ENCODE measurements at places on chromosomes 2 and 18.

GRCh38 chr2:212595036-212595654 is 56.5 kb upstream of the ERBB4 start:
- DNase-seq = no peak

DNA sequence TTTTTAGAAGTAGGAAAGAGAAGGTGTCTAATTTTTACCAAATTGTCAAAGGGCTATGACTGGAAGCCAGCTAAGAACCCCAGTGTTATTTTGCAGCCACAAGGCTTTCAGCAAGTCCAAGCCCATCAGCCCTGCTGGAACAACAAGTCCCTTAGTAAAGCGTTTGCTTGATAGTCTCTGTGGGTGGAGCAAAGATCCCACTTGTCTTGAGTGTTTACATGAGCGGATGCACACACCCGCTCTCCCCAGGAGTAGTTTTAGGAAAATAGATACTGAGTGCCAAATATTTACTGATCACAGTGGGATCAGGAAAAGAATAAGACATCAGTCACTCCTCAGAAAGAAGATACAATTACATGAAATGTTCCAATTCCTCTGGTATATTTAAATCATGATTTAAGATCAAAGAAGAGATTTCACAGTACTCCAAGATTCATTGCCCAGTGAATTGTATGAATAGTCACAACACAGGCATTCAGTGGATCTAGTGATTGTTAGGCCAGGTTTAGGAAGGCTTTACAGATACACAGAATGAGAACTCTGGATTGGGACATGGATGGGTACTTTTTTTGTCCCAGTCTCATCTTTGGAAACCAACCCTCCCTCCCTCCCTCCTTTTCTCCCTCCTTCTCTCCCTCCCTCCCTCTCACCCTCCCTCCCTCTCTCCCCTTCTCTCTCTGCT is 514.9 kb downstream of the PTPRM start:
- DNase-seq = no peak

DNA sequence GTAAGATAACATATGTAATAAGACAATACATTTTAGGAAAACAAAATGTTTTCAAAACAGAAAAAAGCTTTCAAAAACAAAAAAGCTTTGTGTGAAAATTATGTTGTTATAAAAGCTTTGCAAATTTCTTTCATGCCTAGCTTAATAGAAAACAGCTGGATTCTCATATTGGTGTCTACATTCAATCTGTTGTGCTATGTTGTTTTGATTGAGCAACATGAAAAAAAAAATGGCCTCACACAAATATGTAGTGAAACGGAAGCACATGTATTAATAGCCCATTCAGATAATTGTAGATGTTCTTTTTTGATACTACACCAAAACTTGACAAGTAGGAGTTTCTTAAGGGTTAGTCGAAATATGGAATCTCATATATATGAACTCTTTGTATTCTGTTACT is 197.5 kb downstream of the ZEB2 start:
- DNase-seq = no peak

DNA sequence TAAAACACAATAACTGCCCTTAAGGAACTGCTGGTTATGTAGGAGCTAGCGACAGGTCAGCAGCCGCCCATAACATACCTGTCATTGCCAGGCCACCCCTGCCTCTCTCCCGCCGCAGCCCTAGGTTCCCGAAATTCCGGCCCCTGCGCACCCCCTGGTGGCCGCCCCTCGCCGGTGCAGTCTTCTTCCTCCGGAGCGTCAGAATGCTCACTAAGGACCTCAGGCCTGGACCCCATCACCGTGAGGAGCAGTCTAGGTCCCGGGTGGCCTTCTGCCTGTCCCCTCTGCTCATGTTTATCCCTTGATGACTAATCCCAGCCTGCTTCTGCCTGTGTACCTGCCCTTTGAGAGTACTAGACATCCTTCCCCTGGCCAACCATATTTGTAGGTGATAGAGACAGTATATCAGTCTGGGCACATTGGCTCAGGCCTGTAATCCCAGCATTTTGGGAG is 115.7 kb upstream of the SLC1A4 start:
- DNase-seq = peak; percentile 64

DNA sequence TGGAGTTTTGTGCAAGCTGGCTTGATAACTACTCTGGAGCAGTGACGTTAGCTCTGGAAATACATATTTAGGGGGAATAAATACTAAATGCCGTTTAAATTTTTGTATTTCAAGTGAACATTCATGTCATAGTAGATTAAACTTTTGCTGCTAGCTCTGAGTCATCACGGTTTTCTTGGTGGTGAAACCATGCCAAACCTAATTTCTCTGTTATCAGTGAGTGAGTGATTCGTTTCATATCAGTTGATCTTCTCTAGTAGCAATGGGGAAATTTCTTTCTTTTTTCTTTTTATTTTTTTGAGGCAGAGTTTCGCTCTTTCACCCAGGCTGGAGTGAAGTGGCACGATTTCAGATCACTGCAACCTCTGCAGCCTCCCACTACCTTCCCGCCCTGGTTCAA is 211.1 kb downstream of the PTPRM start:
- no peak for DNase-seq

GRCh38 chr18:61606759-61607158 is 273.5 kb downstream of the CDH20 start:
- DNase-seq = peak; percentile 92

DNA sequence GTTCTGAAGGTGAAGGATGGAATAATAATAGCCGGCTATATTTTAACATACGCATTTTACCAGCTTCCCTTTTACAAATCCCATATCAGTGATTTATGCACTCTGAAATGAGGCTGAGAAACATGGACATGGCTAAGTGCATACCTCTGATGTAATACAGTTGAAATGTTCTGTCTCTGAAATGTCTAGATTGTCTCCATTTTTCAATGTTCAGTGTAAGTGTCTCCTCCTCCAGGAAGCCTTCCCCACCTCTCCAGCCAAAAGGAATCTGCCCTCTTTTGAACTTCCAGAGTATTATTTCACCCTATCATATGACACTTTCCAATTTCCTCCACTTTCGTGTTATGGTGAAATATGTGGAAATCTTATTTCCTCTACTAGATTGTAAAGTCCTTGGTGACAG is 29.5 kb upstream of the ME2 start:
- DNase-seq = no peak

DNA sequence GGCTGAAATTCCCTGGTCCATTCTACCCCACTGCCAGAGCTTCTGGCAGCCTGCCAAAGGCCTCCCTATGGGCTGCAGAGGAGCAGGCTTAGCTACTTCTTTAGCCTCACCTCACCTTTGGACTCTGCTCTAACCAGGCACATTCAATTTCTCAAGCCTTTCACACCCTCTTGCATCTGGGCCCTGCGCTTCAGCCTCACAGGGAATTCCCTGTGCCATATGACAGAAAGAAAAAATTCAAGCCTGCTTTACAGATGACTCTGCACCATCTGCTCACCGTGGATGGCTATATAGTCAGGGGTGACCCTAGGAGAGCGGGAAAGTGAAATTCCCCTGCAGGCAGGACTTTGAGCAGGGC is 62.5 kb downstream of the REEP1 start:
- DNase-seq = peak; percentile 15

GRCh38 chr18:43485545-43485963 is 208.3 kb upstream of the SYT4 start:
- no peak for DNase-seq

DNA sequence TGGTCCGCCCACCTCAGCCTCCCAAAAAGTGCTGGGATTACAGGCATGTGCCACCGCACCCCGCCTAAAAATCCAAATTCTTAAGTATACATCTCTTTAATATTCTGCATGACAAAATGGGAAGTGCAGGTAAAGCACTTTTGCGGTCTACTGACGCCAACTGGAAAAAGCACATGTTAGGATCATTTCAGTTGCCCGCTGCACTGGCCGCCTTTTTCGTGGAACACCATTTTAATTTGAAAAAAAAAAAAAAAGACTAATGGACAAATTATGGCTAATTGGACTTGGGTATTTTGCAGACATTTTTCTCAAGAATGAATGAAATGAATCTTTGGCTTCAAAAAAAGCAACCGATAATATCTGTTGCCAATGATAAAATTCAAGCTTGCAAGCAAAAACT is 129.3 kb upstream of the GPC1 start:
- no peak for DNase-seq

- no peak for DNase-seq
Measured at GRCh38 chr2:127389778-127390435, 2.1 kb upstream of the MAP3K2 start.

GRCh38 chr2:95346231-95346737 is 49.1 kb downstream of the KCNIP3 start:
- DNase-seq = peak; percentile 83

DNA sequence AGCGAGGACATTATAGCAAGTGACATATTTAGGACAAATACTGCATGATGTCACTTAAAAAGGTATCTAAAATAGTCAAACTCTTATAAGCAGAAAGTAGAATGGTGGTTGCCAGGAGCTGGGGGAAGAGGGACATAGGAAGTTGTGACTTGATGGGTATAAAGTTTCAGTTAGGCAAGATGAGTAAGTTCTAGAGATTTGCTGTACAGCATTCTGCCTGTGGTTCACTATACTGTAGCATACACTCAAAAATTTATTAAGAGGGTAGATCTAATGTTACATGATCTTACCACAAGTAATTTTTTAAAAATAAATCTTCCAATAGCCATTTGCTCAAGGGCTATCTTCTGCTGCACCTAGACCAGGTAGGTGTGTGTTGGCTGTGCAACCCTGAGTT is 78.1 kb upstream of the NPAS2 start:
- no peak for DNase-seq

- DNase-seq = peak; percentile 85
Measured at GRCh38 chr2:203578759-203579643, 43.9 kb upstream of the RAPH1 start.

GRCh38 chr18:68784071-68784470 is 13.8 kb upstream of the CCDC102B start:
- no peak for DNase-seq

- no peak for DNase-seq
Measured at GRCh38 chr18:57974585-57975265, 69.3 kb upstream of the NEDD4L start.

- no peak for DNase-seq
Measured at GRCh38 chr2:217402761-217403383, 543.0 kb upstream of the TNP1 start.

- no peak for DNase-seq
Measured at GRCh38 chr2:190482451-190482850, 52.1 kb downstream of the NEMP2 start.

DNA sequence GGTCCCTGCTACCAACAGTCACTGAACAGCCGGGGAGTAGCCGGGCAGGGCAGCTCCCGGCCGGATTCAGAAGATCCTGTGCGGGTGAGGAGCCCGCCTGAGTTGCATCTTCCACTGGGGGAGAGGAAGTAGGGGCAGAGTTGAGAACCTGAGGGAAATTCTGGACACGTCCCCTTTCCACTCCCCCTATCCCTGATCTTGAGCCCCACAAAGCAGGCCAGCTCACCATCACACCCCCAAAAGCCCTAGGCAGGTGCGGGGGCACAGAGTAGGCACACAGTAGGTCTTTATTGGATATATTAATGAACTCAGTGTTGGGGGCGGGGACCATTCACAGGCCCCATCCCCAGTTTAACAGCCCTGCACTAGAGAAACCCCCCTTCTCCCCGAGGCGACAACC is 81.9 kb upstream of the UXS1 start:
- DNase-seq = no peak

GRCh38 chr2:47653902-47654789 is 128.8 kb upstream of the MSH6 start:
- no peak for DNase-seq

DNA sequence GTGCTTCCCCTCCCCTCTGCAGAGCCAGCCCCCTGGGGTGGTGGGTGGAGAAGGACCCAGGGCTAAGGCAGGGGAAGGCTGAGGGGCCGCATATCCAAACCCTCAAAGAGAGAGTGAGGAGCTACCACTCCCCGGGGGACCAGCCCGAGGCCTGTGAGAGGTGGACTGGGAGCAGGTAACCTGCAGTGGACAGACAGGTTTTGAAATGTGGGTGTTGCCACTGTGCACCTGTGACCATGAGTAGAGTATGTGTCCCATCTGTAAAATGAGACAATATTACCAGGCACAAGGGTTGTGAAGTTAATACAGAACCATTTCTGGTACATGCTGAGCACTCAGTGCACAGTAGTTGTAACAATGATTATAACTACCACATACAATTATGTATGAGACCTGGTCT is 51.2 kb upstream of the POMC start:
- no peak for DNase-seq

DNA sequence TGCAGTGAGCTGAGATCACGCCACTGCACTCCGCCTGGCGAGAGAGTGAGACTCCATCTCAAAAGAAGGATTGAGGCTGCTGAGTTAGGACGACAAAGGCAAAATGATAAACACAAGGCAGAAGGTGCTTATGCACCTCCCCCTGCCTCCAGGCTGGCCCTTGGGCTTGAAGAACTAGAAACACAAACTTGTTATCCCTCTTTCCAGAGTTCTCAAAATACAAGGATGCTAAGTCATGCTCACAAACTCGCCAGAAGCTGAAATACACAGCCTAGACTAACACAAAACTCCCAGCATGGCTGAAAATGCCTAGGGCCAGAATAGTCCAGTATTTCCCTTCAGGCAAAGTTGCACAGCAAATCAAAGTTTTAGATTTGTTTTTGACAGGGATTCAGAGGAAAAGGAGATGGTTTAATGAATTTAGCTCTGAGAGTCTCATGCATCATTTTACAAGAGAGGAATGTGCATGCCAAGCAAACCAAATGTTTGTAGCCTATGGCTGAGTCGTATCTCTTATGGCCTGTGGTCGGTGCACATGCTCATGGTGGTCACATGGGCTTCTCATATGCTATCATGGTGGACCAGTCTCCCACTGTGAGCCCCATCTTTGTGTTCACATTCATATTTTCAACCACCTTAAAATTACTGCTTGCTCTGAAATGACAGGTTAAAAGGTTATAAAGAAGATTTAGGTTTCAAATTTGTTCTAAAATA is 16.2 kb upstream of the MREG start:
- no peak for DNase-seq

- DNase-seq = no peak
Measured at GRCh38 chr2:138084206-138084605, 119.9 kb downstream of the HNMT start.

- DNase-seq = no peak
Measured at GRCh38 chr2:203535784-203536585, 884 bp upstream of the RAPH1 start.

- DNase-seq = no peak
Measured at GRCh38 chr2:162524192-162524591, 180.3 kb downstream of the GCA start.

- no peak for DNase-seq
Measured at GRCh38 chr2:100603948-100604633, 41.3 kb downstream of the PDCL3 start.

- DNase-seq = no peak
Measured at GRCh38 chr2:25993049-25993448, 10.8 kb upstream of the KIF3C start.

DNA sequence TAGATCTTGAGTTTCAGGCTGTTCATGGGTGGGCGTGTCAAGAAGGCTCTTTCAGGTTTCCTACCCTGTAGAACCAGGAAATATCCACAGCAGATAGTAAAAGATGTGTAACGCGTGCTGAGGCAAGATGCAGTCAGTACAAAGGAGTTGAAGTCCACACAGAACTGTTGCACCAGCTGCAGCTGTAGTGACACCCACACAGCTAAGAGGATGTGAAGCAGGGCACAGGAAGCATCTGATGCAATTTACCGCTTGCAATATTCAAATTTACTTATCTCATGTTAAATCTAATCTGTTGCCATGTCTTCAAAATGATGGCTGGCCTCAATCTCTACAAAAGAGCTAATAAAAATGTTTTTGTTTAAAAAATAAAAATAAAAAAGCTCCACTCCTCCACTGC is 132.8 kb downstream of the ARHGAP15 start:
- DNase-seq = no peak

Measured in MG63 (cell line).